ENCODE measurements at places on chromosomes 5 and 9. TPM values are rescaled to one million over a fixed set of nuclear protein-coding genes. Genes with fewer than 3 reads are reported as not detected.

- H3K4me1 ChIP-seq: no peaks in the 10 kb centered on the region
- DNase-seq: no peak
- H3K36me3 ChIP-seq: peaks cover 42% of the 10 kb centered on the region
- no peak overlapping the region for H3K4me3 ChIP-seq
Observed at GRCh38 chr9:33934188-33934878, 114.4 kb downstream of the UBAP2 start.

Gene SMC2
- total RNA-seq: 9.8 TPM

- no peaks in the 10 kb centered on the region for H3K4me1 ChIP-seq
- H3K4me3 ChIP-seq: no peak overlapping the region
- DNase-seq: peak; percentile 14
- H3K27me3 ChIP-seq: no peaks in the 10 kb centered on the region
- H3K36me3 ChIP-seq: no peaks in the 10 kb centered on the region
Observed at GRCh38 chr5:94028001-94028400, 286.6 kb upstream of the POU5F2 start.

DNA sequence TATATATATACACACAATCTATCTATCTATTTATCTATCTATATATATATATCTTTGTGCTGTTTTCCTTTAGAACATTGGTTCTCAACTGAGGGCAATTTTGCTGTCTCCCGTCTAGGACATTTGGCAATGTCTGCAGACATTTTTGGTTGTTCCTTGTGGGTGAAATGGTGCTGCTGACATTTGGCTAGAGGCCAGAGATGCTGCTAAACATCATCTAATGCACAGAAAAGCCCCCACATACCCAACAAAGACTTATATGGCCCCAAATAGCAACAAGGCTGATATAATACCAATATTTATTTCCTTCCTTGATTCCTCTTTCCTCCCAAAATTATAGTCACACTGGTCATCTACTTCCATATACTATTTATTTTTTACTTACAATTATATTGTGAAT, 197.5 kb downstream of the TRPM3 start:
- H3K27ac ChIP-seq: peak overlapping the region; percentile 61
- H3K4me3 ChIP-seq: no peak overlapping the region
- no peaks in the 10 kb centered on the region for H3K27me3 ChIP-seq
- DNase-seq: no peak
- peaks cover 26% of the 10 kb centered on the region for H3K4me1 ChIP-seq

DNA sequence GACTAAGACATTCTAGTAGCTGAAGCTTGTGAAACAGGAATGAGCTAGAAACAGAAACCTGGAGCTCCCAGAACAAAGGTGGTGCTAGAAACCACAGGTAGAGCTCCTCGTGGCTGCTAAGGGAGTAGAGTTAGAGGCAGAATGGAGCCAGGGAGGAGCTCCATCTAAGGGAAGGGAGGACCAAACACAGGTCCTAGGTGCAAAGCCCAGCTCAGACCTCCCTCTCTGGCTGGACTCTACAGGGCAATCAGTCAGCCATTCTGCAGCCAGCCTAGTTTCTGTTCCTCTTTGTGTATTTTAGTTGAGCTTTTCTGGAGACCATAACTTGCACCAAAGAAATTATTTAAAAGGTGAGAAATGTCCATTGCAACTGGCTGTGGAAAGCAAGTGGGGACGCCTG, 70.4 kb downstream of the CRB2 start:
- H3K4me3 ChIP-seq: no peak overlapping the region
- peaks cover 1% of the 10 kb centered on the region for H3K27me3 ChIP-seq
- H3K36me3 ChIP-seq: no peaks in the 10 kb centered on the region
- H3K27ac ChIP-seq: no peak overlapping the region

DNA sequence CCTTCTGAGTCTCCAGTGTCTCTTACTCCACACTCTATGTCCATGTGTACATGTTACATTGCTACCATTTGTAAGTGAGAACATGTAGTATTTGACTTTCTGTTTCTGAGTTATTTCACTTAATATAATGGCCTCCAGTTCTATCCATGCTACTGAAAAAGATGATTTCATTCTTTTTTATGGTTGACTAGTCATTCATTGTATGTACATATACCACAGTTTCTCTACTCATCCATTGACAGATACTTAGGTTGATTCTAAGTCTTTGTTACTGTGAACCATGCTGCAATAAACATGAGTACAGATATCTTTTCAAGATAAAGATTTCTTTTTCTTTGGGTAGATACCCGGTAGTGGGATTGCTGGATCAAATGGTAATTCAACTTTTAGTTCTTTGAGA, 107.1 kb upstream of the CHD1 start:
- no peaks in the 10 kb centered on the region for H3K36me3 ChIP-seq
- no peaks in the 10 kb centered on the region for H3K4me1 ChIP-seq
- no peak overlapping the region for H3K4me3 ChIP-seq
- H3K27ac ChIP-seq: no peak overlapping the region
- no peak for DNase-seq

DNA sequence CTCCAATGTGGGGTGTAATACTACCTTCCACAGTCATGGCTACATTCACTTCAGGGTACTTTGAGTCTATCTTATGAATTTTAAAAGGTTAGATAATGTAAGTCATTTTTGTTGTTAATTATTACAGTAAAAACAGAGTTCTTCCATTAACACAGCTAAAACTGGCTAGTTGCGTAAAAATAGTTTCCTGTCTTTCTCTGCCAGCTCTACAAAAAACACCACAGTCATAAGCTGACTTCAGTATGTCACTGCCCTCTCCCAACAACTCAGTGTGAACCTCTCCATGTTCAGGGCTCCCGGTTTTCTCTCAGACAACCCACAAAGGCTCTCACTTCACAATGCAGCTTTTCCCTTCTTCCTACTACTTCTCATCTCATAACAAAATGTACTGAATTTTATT, 84.8 kb upstream of the ITGA1 start:
- peaks cover 3% of the 10 kb centered on the region for H3K27me3 ChIP-seq
- no peaks in the 10 kb centered on the region for H3K4me1 ChIP-seq
- H3K36me3 ChIP-seq: no peaks in the 10 kb centered on the region
- no peak overlapping the region for H3K4me3 ChIP-seq

DNA sequence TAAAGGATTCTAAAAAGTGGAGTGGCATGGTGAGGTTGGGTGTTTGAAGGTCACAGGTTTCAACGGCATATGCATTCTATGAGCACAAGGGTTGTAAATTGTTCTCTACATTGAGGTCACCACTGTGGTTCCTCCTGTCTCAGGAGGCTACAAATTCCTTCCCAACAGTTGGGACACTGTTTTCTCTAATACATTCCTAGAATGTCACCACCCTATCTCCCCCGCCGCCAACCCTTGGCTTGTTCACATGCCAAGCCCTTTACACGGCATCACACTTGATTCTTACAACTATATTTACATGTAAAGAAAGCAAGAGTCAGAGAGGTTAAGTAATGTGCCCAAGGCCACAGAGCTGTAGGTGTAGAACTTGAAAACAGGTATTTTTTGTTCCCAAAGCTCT, 315.1 kb downstream of the RAB3C start:
- no peak overlapping the region for H3K27ac ChIP-seq
- no peak overlapping the region for H3K4me3 ChIP-seq
- no peaks in the 10 kb centered on the region for H3K36me3 ChIP-seq
- no peaks in the 10 kb centered on the region for H3K4me1 ChIP-seq
- no peak for DNase-seq

DNA sequence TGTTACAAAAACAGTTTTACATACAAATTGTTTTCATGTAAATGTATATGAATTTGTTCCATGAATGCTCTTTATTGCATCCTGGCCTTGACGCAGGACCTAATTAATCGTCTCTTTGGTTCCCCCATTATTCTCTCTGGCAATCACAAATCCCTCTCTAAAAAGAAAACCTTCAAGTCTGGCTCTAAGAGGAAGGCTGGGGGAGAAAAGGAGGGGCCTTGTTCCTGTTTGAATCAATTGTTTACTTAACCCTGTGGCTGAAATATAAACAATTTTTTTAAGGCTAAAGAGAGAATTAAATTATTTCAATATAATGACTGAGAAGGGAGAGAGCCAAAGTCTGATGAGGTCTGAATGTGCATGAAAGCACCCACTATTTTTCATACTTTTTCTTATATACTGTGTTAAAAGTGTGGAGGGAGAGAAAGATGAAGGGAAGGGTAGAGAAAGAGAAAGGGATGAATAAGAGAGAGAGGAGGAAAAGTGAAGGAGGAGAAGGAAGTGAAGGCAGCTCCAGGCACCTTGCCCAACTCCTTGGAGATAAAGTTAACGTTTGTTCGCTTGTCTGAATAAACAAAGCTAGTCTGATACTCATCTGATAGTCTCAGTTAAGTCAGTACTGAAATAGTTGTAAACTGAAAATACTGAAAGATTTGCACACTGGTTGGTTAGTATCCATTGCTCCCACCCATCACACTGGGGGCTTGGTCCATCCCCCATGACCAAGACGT, 116.4 kb upstream of the SPDL1 start:
- H3K27me3 ChIP-seq: peaks cover 2% of the 10 kb centered on the region
- H3K4me3 ChIP-seq: no peak overlapping the region

GRCh38 chr9:90860826-90861225, 59.2 kb downstream of the SYK start:
- H3K4me3 ChIP-seq: no peak overlapping the region
- H3K27ac ChIP-seq: no peak overlapping the region
- H3K36me3 ChIP-seq: no peaks in the 10 kb centered on the region
- H3K27me3 ChIP-seq: peaks cover 3% of the 10 kb centered on the region
- H3K4me1 ChIP-seq: no peaks in the 10 kb centered on the region

DNA sequence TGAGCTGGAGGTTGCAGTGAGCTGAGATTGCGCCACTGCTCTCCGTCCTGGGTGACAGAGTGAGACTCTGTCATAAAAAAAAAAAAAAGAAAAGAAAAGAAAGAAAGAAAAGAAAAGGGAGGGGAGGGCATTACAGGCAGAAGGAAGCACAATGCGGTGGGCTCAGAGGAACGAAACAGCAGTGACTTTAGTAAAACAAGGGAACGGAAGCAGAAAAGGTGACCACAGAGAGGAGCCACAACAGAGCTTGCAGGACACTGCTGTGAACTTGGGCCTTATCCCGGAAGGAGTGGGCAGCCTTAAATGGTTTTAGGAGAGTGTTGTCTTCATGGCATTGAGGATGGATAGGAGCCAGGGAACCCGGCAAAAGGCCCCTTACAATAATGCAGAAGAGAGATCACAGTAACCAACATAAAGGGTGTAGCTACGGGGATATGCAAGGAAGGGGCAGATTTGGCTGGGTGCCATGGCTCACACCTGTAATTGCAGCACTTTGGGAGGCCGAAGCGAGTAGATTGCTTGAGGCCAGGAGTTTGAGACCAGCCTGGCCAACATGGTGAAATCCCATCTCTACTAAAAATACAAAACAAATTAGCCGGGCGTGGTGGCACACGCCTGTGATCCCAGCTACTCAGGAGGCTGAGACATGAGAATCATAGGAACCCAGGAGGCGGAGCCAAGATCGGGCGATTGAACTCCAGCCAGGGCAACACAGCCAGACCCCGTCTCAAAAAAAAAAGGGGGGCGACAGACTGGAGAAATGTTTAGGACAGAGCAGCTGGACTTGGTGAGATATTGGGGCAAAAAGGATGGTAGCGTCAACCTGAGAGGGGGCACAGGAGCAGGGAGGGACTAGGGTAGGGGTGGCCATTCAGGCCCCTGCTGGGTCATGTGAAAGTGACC, 83.9 kb upstream of the ZBTB43 start:
- H3K36me3 ChIP-seq: no peaks in the 10 kb centered on the region
- no peak overlapping the region for H3K27ac ChIP-seq
- H3K4me3 ChIP-seq: no peak overlapping the region
- H3K27me3 ChIP-seq: peaks cover 23% of the 10 kb centered on the region
- H3K4me1 ChIP-seq: peaks cover 9% of the 10 kb centered on the region
- DNase-seq: no peak

Gene SARDH
- 3.7 TPM for total RNA-seq

DNA sequence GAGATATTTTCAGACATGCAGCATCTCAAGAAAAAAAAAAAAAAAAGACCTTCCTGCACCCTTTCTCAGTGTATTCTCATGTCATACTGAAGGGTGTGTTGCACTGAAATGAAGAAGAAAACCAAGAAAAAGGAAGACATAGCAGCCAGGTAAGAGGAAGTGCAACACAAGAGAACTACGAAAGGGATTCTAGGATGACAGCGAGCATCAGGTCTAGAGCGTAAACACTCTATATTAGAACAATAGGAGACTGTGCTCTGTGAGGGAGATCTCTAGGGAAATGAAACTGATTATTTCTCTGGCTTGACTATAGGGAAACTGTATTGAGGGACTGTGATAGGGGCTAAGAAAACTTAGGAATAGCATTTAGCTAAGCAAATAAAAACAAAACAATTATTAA, 30.0 kb downstream of the BTF3 start:
- no peaks in the 10 kb centered on the region for H3K27me3 ChIP-seq
- no peak overlapping the region for H3K4me3 ChIP-seq
- H3K36me3 ChIP-seq: no peaks in the 10 kb centered on the region
- DNase-seq: no peak

- no peak overlapping the region for H3K4me3 ChIP-seq
- H3K4me1 ChIP-seq: no peaks in the 10 kb centered on the region
- H3K27ac ChIP-seq: no peak overlapping the region
Observed at GRCh38 chr5:71697967-71698366, 21.1 kb upstream of the CARTPT start.

- H3K36me3 ChIP-seq: no peaks in the 10 kb centered on the region
- no peak for DNase-seq
- no peaks in the 10 kb centered on the region for H3K4me1 ChIP-seq
- H3K27ac ChIP-seq: no peak overlapping the region
Observed at GRCh38 chr5:6590581-6590980, 42.3 kb downstream of the NSUN2 start.

Gene CCL27
- total RNA-seq: not detected

DNA sequence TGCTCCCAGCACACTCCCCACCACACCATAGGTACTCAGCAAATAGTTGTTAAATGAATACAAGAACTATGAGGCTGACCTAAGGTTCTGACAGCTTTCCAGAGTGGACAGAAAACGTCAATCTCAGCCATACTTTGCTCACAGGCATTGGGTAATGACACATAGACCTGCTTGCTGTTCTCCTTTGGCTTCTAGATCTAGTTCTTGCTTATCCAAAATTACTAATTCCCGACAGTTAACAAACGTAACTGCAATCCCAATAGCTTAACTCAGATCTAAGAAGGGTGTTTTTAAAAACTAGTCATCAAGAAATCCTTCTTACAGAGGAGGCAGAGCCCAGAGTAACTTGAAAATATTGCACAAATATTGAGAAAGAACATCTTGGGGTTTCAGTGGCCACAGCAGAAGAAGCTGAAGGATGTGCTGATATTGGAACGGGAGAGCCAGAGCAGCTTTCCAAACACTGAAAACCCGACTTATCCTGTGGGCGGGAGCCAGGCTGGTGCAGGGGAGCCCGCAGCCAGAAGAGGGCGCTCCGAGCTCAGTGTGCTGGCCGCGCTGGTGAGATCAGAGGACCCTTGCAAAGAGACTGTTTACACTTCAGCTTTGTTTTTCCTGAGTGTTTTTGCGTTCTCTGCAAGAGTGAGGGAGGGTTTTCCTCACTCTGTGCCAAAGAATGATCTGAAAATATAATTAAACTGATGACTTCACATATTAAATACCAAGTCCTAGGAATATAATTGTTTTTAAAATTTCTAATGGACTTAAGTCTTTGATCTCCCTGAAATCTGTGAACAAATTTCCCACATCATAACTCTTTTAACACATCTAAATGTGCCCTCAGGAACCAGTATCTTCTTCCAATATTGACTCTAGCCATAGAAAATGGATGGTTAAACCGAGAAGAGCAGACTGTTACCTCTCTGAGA, 30.3 kb downstream of the FGF1 start:
- no peaks in the 10 kb centered on the region for H3K27me3 ChIP-seq
- no peak overlapping the region for H3K4me3 ChIP-seq
- no peaks in the 10 kb centered on the region for H3K36me3 ChIP-seq
- no peaks in the 10 kb centered on the region for H3K4me1 ChIP-seq

GRCh38 chr5:96776621-96777020, 31.1 kb downstream of the ERAP1 start:
- H3K4me1 ChIP-seq: peaks cover 10% of the 10 kb centered on the region
- H3K4me3 ChIP-seq: no peak overlapping the region
- H3K36me3 ChIP-seq: peaks cover 44% of the 10 kb centered on the region

GRCh38 chr5:168477060-168477459, 9.2 kb upstream of the RARS1 start:
- H3K27ac ChIP-seq: no peak overlapping the region
- H3K4me3 ChIP-seq: no peak overlapping the region
- H3K27me3 ChIP-seq: no peaks in the 10 kb centered on the region

Gene NR5A1
- total RNA-seq: 0.26 TPM

Measured in astrocyte (in vitro differentiated cells and primary cell).